Esophagus muscularis mucosa (tissue), 4 donors: ENCODE measurements at places on chromosomes 1 and 21. TPM values are rescaled to one million over a fixed set of nuclear protein-coding genes. Genes with fewer than 3 reads are reported as not detected.

The GNG4 gene
- 0.71 TPM for total RNA-seq

The PKP1 gene
- 1.9 TPM for total RNA-seq

The PLXNA2 gene
- total RNA-seq = 41.6 TPM

GRCh38 chr1:199029855-199030254 lies 391.0 kb downstream of the PTPRC start:
- DNase-seq = no peak

DNA sequence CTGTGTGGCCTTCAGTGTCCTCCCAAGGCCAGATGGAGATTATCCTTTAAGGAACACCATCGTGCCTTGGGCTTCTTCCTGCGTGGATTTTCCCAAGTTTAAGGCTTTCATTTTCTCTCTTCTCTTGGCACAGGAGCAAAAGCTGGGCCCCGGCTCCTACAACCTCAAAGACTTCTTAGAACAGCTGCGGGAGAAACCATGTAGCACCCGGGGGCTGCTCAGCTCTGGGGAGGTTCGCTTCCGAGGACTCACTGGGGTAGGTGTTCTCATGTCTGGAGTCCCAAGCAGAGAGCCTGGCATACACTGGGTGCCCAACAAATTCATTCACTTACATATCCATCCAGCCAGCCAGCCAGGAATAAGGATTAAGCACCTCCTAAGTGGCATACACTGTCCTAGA lies 6.6 kb upstream of the TTC22 start:
- no peak for DNase-seq

GRCh38 chr1:229883504-229884200 lies 183.4 kb upstream of the GALNT2 start:
- DNase-seq = peak; percentile 79

GRCh38 chr1:162937716-162938395 lies 76.9 kb upstream of the CCDC190 start:
- no peak for DNase-seq

- DNase-seq = no peak
These were observed 11.9 kb upstream of the VAV3 start for GRCh38 chr1:107976836-107977235.

DNA sequence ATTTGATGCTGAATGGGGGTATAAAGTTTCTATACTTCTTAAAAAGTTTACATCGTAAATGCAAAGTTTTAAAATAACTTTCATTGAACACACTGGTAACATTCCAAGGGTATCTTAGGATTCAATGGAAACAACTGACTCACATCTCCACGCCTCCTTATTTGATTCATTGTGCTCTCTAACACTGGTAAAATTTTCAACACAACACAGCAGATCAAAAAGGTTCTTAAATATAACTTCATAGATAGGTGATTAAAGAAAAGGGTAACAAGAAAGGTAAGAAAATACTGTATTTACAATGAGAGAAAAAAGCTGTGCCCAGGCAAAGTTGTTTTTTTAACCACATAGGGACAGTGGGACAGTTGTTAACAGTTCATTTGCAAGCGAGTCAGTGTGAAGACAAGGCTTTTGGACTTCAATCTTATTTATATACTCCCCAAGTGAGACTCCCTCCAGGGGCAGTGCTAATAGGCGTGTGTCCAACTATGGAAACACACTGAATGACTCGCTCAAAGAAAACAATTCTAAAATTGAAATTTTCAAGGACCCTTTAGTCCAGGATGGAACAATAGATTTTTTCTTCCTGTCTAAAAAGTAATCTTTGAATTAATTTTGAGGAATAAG lies 140.5 kb downstream of the TIAM1 start:
- no peak for DNase-seq

- no peak for DNase-seq
These were observed 59.6 kb upstream of the ST6GALNAC5 start for GRCh38 chr1:76807543-76808260.

GRCh38 chr1:97647776-97648175 lies 273.1 kb downstream of the DPYD start:
- no peak for DNase-seq
